ENCODE measurements at places on chromosomes 3 and 15.

DNA sequence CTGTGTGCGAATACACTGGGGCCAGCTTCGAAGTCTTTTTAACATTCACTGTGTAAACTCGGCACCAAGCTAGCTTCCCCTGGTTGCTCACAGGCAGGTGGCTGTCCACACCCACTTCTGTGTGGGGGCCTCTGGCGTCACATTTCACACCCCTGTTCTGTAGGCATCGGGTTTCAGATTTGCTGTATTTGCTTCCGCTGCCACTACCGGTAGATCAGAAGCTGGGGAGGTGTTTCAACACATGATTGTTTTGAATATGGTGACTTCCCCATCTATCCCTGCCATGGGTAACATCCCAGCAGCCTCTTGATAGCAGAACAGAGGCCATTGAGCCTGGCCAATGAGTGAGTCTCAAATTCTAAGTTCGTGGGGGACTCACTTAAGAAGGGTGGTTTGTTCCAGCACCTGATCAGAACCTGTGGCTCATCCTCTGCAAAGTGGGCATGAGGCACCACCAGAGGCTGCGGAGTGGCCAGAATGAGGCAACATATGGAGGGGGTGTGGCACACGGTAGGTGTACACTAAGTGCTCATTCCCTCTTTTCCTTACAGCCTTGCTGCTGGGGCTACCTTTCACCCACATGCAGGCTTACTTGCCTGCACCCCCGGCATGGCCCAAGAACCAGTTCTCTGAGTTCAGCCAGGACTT is 61.5 kb downstream of the IQSEC1 start:
- DNase-seq = no peak

GRCh38 chr3:44079916-44080315 is 161.8 kb upstream of the TOPAZ1 start:
- DNase-seq = no peak

DNA sequence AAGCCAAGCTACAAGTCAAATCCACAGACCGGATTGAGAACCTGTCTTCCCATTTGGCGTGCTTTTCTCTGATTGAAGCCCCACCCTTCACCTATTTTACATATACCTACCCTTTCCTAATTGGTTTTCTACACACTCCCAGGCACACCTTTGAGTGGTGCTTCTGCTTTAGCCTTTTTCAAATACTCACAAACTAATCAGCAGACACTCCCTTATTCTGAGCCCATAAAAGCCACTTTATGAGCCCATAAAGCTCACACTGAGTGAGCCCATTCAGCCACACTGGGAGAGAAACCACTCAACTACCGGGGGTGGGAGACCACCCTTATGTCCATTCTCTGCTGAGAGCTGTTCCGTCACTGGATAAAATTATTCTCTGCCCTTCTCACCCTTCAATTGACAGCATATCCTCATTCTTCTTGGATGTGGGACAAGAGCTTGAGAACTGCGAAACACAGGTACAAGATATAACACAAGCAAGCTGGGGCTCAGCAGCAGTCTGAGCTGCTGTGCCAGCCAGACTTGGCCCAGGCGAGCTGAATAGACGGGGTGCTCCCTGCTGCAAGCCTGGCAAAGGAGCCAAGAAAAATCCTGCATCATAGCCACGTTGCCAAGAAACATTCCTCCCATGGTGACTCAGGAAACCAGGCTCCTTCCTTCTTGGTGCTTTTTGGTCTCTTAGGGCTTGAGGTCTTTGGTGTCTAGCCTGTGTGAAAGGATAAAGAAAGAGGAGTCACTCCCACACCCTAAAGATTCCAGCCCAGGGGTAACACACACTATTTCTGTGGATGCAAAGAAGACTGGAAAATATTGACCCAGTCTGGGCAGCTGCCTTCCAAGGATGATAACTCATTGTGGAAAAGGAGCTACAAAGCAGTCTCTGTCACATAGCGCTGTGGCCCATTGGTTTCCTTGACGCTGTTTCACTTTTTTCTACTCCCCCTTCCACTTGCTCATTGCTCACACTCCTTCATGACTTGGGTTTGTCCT is 609.7 kb downstream of the MCTP2 start:
- DNase-seq = no peak

- DNase-seq = no peak
Measured at GRCh38 chr15:69014454-69014853, at the start of gene NOX5. NOX5 (plus strand) TSS chr15:69014695; CDS start chr15:69014736, 41 bp downstream.

DNA sequence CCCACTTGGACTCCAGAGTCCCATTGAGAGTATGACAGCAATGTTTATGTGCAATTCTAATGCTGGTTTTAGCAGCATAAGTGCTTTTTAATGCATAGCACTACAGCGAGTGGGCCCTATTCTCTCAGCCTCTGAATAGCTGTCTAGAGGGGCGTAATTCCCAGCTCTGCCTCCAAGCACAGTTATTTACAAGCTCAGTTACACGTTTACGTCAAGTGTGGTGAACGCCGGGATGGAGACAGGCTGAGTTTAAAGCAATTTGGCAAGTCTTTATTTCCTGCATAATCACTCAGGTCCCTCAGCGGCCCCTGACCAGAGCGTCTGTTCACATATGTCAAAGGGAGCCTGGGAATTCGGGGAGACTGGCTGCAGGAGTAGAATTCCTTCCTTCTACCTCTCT is 43.9 kb downstream of the SOX14 start:
- DNase-seq = no peak

- DNase-seq = no peak
Measured at GRCh38 chr3:12773710-12774086, 14.6 kb upstream of the TMEM40 start.
